ENCODE measurements at places on chromosomes 3 and 15.

GRCh38 chr3:186067360-186068242 lies 41.3 kb downstream of the ETV5 start:
- DNase-seq = no peak

GRCh38 chr15:89575656-89576416 lies 567 bp downstream of the TICRR start:
- no peak for DNase-seq

GRCh38 chr3:38616111-38616510 lies 33.4 kb downstream of the SCN5A start:
- no peak for DNase-seq

DNA sequence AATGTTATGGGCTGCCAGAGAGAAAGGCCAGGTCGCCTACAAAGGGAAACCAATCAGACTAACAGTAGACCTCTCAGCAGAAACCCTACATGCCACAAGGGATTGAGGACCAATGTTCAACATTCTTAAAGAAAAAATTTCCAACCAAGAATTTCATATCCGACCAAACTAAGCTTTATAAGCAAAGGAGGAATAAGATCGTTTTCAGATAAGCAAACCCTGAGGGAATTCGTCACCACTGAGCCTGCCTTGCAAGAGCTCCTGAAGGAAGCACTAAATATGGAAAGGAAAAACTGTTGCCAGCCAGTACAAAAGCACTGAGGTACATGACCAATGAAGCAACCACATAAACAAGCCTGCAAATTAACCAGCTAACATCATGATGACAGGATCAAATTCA lies 33.1 kb downstream of the PYGO1 start:
- no peak for DNase-seq

DNA sequence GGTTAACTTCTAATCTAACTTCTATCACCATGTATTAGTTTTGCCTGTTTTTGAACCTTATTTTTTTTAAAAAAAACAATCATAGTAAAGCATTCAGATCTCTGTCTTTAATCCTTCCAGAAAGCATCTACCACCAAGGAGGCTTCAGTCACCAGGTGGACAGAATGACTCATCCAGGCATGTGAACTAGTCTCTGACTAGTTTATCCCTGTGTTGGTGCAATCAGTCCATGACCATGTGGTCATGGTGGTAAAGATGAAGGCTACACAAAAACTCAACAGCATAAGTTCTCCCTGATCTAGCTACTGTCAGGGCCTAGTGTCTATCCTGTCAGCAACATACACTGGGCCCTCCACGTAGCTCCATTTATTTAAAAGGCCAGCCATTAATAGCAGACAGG lies 750.6 kb downstream of the AGBL1 start:
- DNase-seq = no peak

DNA sequence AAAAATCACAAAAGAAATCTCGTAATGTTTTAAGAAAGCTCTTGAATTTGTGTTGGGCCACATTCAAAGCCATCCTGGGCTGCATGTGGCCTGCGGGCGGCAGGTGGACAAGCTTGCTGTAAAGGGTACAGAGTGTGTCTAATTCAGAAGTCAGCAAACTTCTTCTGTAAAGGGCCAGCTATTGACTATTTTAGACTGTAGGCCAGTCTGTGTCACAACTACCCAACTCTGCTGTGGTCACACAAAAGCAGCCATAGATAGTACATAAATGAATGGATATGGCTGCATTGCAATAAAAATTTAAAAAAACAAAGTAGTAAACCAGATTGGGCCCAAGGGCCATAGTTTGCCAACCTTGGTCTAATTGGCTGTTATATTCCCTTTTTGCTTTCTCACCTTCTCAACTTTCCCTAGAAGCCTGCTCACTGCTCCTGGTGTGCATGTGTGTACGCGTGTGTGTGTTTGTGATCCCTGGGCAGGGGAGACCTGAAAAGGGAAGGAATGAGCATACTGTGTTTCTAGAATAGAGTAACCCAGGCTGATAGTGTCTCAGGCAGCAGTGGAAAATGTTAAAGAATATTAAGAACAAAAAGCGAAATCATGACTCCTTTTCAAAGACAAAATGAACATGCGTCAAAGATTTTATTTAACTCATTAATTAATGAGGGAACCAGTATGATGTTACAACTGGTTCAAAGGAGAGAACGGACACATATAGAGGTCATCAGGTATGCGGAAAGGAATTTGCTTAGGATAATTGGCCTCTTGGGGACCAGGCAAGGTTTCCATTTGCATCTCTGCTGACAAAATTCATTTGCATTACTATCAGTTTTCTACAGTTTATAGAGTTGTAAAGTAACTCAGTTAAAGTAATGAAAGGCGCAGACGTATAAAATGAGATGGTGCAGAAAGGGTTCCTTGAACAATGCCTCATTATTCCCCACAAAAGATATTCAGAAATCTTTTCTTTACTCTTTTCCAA lies 248.0 kb downstream of the THSD4 start:
- no peak for DNase-seq

GRCh38 chr3:9600597-9600996 lies 47.0 kb upstream of the LHFPL4 start:
- DNase-seq = peak; percentile 48

GRCh38 chr3:4292301-4292700 lies 10.9 kb upstream of the SETMAR start:
- DNase-seq = no peak

- no peak for DNase-seq
Measured at GRCh38 chr15:77650265-77650664, 17.6 kb upstream of the LINGO1 start.

- DNase-seq = no peak
Measured at GRCh38 chr15:63923993-63924950, 90.5 kb upstream of the HERC1 start.

- DNase-seq = no peak
Measured at GRCh38 chr3:132628157-132628556, 31.1 kb downstream of the ACKR4 start.

GRCh38 chr3:116947148-116947547 lies 237.6 kb downstream of the TUSC7 start:
- no peak for DNase-seq

DNA sequence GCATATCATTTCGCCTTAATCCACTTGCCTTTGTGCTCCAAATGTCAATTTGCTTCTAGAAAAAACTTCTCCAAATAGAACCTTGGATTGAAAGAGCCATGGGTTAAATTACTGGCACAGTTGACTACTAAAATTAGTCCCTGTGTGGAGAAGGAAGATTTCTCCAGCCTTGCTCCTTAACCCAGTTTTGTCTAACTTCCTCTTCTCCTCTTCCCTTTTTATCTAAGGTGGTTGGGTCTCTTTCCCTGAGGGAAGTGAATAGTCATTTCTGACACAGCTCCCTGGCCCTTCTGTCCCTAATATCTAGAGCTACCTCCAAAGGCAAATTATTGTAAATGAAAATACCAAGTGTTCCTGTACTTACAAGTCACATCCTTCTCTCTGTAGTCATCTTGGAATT lies 527.9 kb upstream of the TBL1XR1 start:
- DNase-seq = no peak

GRCh38 chr3:125151442-125151817 lies 61.1 kb downstream of the SLC12A8 start:
- DNase-seq = no peak

GRCh38 chr3:4512895-4513616 lies 19.9 kb downstream of the ITPR1 start:
- no peak for DNase-seq

- DNase-seq = no peak
Measured at GRCh38 chr3:77059354-77059753, 19.5 kb downstream of the ROBO2 start.

DNA sequence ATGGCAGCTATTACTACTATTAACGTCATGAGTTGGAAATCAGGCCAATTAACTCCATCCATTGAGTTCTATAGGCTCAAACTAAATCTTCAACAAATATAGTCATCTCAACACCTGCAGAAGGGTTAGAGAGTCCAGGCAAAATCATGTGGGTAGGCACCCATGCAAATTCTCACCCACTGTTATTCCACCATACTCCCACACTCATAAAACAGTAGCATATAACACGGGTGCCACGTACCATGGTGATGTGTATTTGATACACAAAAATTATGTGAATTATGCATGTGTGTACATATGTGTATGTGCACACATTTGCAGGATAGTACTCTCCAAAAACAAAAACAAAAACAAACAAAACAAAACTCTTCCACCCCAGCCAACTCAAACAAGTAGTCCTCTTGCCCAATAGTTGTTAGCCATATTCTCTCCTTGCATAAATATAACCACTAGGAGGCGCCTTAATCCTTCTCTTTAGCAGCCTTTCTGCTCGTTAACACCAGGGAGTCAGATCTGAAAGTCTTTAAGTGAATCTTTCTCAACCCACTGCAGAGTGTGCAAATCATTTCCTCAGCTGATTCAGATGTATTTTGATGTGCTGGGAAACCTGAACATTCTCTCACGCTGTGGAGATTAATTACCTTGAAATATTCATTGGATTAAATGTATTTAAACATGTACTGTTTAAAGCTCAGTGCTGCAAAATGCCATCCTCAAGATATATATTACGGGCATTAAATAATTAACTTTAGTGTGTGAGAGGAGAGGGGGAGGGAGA lies 38.0 kb upstream of the COPB2 start:
- peak; percentile 76 for DNase-seq

- no peak for DNase-seq
Measured at GRCh38 chr3:69144631-69145245, 22.3 kb upstream of the LMOD3 start.

DNA sequence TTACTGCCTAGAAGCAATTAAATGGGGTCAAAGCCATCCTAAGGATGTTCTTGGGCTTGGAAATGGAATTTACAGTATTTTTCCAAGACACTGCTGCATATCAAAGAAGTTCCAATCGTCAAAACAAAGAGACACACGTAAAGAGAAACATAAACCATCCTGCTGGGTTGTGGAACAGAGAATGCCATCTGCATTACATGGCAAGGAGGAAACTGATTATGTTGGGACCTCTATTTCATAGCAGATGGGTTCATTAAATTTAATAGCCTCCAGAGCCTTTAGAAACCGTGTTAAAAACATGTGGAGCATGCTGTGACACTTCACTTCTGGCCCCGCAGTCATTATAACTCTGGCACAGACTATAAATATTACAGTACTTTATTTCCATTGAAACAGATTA lies 154.6 kb downstream of the LRTM1 start:
- DNase-seq = no peak

DNA sequence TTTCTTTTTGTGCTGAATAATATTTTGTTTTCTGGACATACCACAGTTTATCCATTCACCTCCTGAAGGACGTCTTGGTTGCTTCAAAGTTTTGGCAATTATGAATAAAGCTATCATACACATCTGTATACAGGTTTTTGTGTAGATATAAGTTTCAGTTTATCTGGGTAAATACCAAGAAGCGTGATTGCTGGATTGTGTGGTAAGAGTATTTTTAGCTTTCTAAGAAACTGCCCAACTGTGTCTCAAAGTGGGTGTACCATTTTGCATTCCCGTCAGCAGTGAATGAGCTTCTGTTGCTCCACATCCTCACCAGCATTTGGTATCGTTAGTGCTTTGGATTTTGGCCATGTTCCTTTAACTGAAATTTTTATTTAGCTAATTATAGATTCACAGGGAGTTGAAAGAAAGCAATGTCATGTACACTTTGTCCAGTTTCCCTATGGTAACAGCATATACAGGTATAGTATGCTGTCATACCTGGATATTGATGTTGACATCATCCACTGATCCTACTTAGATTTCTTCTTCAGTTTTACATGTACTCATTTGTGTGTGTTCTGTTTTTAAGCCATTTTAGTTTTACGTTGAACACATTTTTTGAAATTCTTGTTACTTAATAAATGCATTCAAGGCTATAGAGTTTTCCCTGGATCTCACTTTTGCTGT lies 11.9 kb downstream of the ARID3B start:
- no peak for DNase-seq

GRCh38 chr3:100761951-100762350 lies 52.7 kb downstream of the TFG start:
- DNase-seq = no peak

GRCh38 chr15:87608238-87609028 lies 648.1 kb downstream of the NTRK3 start:
- no peak for DNase-seq

- no peak for DNase-seq
Measured at GRCh38 chr3:45180899-45181298, 34.7 kb upstream of the CDCP1 start.

DNA sequence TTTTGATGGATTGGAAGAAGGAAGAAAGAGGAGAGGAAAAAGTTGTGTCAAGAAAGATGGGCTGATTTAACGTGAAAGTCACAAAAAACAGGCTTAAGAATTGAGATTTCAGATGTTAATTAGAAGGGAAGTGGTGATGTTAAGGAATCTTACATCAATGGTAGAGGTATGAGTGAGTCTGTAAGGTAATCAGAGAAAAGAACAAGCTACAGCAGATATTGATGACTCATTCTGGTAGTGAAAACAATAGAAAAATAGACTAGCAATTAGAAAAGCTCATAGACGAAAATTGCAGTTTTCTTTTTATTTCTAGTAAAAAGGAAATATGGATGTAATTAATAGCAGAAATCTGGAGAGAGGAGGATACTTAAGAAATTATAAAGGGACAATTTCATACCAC lies 559.6 kb downstream of the MCTP2 start:
- no peak for DNase-seq

DNA sequence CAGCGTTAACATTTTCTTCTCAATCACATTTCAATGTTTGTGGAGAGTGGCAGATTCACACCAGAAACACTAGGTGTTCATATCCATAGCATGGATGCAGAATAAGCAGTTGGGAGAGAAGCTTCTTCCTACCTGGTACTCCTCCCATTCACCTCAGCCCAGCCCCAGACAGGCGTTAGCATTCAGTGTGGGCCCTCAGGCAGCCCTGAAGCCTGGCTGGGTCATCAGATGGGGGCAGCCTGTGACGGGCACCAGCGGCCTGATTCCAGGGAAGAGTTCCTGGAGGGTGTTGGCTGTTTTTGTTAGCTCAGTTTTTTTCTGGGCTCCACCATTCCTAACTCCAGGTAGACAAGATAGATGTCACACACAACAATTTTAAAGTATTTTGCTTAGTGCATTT lies 31.1 kb downstream of the APH1B start:
- no peak for DNase-seq

- no peak for DNase-seq
Measured at GRCh38 chr3:65246561-65246960, 558.8 kb upstream of the ADAMTS9 start.

DNA sequence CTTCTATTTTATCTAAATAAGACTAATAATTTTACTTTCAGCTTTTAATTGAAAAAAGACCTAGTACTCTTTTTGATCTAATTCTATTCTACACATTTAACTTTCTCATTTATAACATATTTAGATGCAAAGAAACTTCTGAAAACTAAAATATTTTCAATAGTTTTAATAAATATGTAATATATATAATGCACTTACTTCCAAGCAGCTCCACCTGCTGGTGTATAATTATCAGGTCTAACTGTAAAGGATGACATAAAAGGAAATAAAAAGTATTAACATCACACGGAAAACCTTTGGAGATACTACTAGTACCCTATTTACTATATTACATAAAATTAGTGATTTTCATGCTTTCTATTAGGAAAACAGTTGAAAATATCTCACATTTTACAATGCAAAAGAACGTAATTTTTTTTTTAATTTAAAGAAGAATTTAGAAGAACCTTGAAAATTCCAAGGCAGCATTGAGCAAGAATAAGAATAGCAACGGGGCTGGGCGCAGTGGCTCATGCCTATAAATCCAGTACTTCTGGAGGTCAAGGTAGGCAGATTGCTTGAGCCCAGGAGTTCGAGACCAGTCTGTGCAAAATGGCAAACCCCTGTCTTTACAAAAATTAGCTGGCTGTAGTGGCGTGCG lies 10.2 kb downstream of the PLSCR5 start:
- no peak for DNase-seq

GRCh38 chr3:114338651-114339357 lies 45.0 kb downstream of the TIGIT start:
- no peak for DNase-seq

GRCh38 chr3:141125351-141125750 lies 74.2 kb downstream of the SPSB4 start:
- no peak for DNase-seq
